ENCODE measurements at places on chromosomes 1 and 21.

- no peak for DNase-seq
Observed at GRCh38 chr1:20400341-20401177, 85.5 kb downstream of the CAMK2N1 start.

- DNase-seq = no peak
Observed at GRCh38 chr1:201080135-201080534, 32.1 kb downstream of the CACNA1S start.

- DNase-seq = no peak
Observed at GRCh38 chr1:159946242-159947187, 1.1 kb upstream of the IGSF9 start.

GRCh38 chr1:100928128-100928527 lies 32.2 kb downstream of the SLC30A7 start:
- no peak for DNase-seq

DNA sequence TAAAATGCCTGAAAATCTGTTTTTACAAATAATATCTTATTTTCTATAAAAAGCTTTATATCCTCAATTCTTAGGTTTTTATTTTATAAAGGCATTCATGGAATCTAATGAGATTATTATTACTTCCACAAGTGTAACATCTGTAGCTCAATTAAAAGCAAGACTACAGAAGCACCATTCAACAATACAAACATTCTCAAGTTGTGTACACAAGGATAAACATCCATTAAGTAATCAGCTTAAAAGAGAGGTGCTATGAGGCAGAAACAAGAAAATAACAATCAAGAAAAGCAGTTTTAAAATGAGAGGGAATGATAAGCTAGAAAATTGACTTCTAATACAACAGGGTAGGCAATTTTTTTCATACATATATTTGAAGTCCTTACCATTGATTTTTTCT lies 326.1 kb downstream of the MRPL39 start:
- no peak for DNase-seq

GRCh38 chr1:14570514-14570913 lies 28.0 kb upstream of the KAZN start:
- no peak for DNase-seq

- DNase-seq = no peak
Observed at GRCh38 chr1:20449735-20450311, 36.2 kb downstream of the CAMK2N1 start.

DNA sequence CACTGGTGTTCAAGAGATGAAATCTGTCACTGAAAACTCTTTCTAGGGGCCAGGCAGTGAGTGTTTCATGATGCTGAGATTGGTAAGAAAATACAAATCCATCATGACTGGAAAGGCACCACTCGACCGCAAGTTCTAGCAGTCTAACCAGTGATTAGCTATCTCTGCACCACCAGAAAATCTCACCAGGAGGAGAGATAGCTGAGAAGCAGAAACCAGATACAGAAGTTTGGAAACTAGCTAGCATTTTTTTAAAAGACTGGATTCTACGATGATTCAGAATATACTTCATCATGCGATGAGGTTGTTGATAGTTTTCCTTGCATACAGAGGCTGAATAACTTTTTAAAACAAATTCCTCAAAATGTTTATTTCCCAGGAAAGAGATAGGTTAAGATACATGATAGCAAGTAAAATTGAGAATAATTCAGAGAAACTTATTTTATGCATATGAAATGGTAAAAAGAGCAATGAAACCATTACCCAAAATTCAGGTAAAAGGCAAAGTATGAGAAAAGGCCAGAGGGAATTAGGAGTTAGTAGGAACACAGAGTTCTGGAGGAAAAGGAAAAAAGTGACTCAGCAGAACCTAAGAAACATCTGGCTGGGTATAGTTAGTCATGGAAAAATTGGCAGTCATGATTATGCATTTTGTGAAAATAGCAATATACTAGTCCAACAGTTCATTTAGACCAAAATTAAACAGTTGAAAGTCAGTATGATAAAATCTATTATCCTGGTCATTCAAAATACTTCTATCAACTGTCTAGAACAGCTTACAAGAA lies 3.3 kb upstream of the F3 start:
- DNase-seq = no peak

GRCh38 chr1:211478376-211478775 lies 13.6 kb downstream of the RD3 start:
- no peak for DNase-seq

- DNase-seq = no peak
Observed at GRCh38 chr1:1989789-1990188, 13.8 kb downstream of the CFAP74 start.

DNA sequence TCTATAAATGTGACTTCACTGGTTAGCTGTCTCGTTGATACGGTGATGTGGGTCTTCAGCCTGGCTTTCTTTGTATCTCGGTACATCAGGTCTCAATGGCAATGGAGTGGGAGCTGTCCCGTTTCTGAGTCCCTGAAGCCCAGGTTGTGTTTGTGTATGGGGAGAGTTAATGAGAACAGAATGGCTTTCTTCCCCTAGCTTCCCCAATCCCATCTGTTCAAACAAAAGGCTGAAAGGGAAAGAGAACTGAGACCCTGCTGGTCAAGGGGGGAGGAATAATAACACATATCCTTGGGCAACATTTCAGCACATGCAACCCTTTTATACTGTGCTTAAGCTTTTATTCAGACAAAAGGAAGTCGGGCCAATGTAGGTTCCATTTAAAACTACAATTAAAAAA lies 28.4 kb upstream of the CASQ2 start:
- DNase-seq = no peak

- DNase-seq = no peak
Observed at GRCh38 chr1:90340606-90341005, 345.7 kb downstream of the ZNF326 start.

DNA sequence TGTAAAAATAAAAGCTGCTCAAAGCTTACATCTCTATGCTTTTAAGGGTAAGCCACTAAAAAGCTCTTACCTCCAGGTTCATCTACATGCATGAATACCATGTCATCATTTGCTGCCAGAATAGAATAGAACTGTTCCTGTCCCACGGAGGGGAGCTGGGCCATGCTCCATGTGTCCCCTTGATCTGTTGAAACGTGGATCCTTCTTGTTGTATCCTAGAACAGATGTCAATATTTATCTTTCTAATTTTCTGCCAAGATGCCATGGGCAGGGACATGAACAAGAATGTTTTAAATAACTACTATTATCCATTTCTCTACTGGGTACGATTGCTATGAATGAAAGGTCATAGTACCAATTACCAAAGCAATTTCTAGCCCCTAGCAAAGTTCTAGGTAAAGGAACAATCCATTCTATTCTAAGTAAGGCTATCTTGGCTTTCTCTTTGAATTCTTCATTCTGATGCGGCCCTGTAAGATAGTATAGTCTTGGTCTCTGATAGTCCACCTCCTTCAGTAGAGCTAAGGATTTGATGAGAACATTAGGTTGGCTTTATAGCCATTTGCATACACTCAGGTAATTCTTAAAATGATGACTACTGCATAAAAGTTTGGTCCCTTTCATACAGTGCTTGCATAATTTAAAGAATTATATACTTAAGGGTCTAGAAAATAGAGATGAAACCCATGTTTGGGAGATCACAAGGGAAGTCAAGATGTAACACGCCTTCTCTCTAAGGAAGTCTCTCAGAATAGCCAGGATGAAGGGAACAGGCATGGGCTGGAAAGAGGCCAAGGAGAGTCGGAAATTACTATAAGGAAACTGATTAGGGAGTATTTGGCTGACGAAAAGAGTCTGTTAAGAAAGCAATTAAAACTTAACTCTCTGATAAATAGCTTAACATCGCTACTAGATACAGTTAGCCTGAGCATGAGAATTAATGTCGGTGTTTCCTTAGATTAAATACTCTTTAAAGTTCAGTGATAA lies 35.4 kb upstream of the MYBPHL start:
- no peak for DNase-seq

DNA sequence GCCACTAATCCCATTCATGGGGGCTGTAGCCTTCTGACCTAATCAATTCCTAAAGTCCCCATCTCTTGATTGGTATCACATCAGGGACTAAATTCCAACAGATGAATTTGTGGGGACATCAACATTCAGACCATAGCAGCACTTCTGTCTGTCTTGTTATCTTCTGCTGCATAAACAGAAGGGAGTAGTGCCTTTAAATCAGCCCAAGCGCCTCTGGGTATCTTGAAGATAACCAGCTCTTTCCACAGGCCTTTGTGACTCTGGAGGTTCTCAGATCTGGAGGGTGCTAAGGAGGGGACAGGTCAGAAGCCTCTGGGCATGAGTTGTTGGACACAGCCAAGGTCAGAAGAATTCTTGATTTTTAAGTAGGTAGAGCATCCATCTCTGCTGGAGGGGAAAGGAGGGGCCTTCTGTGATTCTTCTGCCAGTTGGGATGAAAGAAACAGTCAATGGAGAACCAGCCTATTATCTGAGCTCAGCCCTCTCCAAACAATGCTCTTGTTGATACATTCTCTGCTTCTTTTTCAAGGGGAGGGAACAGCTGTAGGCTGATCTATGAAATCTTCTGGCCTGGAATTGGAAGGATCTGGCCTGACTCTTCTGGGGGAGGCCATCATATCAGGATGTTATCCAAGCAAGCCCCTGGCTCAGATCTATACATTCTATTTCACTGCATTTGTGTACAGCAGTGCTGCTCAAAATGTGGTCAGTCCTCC lies 31.3 kb upstream of the LRIG2 start:
- DNase-seq = no peak

DNA sequence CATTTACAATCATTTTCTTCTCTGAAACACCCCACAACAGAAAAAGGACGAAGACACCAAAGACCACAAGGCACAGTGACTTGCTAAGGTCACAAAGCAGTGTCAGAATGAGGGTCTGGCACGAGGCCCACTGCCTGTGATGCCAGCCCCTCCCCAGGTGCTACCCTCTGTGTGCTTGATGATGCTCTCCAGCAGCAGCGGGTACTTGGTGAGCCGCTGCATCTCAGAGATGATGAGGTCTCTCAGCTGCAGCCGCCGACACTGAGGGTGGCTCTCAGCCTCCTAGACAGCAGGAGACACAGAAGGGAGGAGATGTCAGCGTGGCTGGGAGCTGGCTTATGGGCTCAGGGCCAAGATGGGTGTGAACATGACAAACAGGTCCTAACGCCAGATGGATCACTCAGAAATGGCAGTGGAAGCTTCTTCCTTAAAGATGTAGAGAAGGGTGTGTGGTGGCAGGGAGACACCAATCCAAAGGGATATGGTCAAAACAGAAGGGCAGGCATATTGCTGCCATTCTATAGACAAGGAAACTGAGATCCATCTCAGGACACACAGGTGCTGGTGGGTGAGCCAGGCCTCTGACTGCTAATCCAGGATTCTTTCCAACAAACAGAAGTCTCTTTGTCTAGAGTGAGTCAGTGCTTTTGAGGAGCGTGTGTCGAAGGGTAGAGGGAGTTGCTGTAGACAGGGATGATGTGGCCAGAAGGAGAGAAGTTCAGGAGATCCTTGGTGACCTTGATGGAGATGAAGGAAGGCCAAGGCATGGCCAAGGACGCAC lies 25.6 kb downstream of the LRRC71 start:
- DNase-seq = no peak

DNA sequence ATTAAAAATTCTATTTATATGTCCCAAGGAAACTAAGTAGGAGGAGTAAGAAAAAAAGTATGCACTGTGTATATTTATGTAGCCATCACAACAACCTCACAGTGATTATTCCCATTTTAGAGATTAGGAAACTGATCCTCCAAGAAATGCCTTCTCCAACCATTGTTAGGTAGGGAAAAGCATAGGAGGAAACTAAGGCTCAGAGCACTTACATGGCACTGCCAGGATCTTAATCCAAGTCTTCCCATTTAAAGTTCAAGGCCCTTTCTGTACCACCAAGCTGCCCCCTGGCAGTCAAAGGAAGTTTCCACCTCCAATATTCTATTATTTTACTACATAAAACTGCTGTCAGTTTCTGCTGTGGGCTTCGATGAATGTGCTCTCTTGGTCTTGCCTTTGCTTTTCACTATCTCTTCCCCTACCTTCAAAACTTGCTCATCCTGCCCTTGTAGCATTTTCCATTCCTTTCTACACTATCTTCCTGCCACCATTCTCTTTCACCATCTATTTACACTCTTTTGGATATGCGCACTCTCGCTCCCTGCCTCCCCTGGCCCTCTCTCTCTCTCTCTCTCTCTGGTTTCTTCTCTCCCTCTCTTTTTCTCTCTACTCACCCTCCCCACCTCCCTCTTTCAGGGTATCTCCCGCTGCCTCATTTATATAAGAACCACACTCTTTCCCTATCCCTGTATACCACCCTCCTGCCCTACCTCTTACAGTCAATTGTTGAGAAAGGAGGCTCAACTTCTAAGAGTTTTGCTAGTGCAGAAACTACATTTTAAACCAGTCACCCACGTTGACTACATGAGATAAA lies 34.0 kb downstream of the PUM1 start:
- no peak for DNase-seq

- no peak for DNase-seq
Observed at GRCh38 chr1:154999571-155000410, 2.8 kb upstream of the ZBTB7B start.
